ENCODE measurements at places on chromosomes 13 and 19. TPM values are rescaled to one million over a fixed set of nuclear protein-coding genes. Genes with fewer than 3 reads are reported as not detected.

DNA sequence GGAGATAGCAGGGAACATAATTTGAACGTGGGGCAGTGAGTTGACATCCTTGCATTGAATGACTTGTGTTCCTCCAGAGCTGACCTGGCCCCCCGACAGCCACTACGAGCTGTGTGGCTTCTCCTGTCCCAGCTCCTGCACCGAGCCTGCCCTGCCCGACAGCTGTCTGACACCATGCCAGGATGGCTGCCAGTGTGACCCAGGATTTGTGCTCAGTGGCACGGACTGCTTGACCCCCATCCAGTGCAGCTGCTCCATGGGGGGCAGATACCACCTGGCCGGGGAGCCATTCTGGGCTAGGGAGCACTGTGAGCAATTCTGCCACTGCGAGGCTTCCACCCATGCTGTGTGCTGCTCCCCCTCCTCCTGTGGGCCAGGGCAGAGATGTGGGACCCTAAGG, 29.2 kb upstream of the FXYD3 start:
- no peak for DNase-seq

- no peak for DNase-seq
These were observed 10.9 kb downstream of the EXOC3L2 start for GRCh38 chr19:45234089-45234869.

DNA sequence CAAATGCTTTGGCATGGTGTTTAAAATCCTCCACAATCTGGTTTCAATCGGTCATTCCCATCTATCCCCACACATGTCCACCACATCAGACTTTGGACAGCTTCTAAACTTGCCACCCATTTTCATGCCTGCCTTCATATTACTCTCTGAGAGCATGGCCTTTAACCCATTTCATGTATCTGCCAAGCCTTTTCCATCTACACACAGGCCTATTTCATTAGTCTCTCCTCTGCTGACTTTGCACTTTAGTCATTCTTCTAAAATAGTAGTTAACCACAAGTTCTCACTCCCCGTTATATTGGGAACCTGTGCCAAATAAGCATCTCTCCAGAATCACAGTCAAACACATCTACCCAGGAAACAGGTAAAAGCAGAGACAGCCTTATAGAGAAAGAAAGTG, 142.2 kb downstream of the MZT1 start:
- no peak for DNase-seq

- DNase-seq, result no peak
These were observed 539 bp downstream of the DAPK3 start for GRCh38 chr19:3970313-3970807.

- no peak for DNase-seq
These were observed 45.8 kb downstream of the VWA8 start for GRCh38 chr13:41915081-41915480.

DNA sequence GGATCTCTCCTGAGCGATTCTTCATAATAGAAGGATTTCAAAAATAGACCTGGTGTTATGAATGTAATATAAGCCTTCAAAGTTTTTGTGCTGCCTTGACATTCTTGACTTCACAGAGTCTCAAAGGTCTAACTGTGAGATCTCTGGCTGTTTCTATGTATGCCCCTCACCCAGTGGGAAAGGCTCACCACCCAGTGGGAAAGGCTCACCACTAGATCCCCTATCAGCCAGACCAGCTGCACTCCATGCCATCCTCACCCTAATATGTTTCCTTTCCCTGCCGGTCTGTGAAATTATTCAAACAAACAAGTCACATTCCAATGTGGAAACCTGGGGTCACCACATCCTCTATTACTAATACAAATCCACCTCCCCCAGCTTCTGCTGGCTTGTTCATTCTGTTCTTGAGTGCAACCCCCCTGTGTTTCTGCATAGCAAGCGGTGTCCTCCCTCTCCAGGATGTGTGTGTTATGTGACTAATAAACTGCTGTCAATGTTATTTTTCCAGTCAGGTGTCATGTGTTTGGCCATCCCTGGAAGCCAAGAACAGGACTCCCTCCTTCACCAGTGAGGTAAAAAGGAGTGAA, 13.8 kb upstream of the SLITRK1 start:
- DNase-seq, result peak; percentile 99

DNA sequence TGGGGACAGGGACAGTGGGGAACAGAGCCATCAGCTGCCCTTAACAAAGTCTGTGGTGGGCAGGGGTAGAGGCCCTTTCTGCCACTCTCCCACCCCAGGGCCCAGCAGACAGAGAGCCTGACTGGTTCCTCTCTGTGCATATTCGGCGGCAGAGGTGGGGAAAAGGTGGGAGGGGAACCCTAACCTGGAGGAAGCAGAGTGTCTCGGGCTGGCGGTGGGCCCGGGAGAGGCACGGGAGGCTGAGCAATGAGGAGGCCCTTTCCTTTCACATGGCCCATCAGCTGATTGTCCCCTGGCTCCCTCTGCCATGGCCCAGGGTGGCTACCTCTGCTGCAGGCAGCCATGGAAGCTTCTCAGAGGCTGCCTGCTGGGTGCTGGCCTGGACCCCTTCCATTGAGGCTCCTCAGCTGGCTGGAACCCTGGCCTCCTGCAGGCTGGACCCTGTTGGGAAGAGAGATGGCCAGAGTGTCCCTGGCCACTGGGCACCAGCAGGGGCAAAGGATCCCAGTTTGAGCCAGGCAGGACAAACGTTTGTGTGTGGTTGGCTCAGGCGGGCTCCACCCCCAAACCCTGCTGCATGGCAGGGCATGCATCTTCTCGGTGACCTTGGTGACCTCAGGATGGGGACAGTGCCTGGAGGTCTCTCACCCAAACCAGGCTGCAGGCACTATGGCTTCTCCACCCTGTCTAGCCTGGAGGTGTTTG, 202.8 kb upstream of the ZNF536 start:
- no peak for DNase-seq

DNA sequence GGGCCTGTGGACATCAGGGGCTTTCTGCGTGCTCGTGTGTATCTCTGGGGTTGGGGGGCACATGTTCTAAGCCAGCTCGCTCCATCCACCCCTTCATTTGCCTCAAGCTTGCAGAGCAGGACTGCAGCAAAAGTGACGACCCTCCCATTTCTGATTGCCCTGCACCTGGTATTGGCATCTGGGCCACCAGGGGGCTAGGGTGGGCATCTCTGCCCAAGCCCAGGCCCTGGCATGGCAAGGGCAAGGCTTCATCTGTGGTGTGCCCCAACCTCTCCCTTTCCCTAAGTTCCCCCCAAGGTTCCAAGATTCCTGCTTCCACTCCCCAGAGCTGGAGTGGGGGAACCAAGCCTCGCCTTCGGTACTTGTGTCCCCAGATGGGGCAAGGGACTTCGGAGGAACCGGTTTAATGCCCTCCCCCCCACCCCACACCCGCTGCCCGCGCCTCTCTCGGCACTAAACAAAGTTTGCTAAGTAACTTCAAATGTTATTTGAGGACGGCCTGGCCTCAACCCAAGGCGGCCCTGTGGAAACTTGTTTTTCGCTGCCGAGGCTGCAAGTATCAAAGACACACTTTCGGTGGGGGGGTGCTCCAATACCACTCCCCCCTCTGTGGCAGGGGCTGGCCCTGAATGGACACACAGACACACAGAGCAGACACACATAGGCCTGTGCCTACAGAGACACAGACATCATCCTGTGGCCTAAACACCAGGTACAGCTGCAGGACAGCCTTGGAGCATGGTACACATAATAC, 12.2 kb downstream of the NFIX start:
- no peak for DNase-seq

- DNase-seq, result no peak
These were observed 6.6 kb upstream of the GIPC1 start for GRCh38 chr19:14502334-14503092.

DNA sequence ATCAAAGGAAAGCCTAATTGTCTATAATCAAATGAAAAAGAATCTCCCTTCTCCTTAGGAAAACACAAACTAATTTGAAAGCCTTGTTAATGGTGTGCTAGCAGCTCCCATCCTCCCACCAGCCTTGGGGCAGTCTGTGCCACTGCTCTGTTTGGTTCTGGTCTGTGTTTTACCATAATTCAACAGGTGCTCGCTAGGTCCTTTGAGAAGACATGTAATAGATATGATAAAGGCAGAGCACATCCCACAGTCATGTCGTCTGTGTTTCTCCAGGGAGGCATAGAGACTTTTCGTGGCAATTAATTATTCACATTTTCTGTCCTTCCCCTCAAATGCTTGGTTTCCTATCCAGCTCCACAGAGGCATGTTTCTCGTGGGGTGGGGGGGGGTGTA, 23.8 kb downstream of the FAM124A start:
- DNase-seq, result no peak

GRCh38 chr19:13001502-13002165, 6.4 kb downstream of the NFIX start:
- no peak for DNase-seq

- no peak for DNase-seq
These were observed 3.3 kb downstream of the LYL1 start for GRCh38 chr19:13099073-13099999.

GRCh38 chr13:97600458-97601075, 166.6 kb downstream of the RAP2A start:
- DNase-seq, result peak; percentile 39

- no peak for DNase-seq
These were observed 7.9 kb upstream of the MAB21L1 start for GRCh38 chr13:35484384-35484783.

DNA sequence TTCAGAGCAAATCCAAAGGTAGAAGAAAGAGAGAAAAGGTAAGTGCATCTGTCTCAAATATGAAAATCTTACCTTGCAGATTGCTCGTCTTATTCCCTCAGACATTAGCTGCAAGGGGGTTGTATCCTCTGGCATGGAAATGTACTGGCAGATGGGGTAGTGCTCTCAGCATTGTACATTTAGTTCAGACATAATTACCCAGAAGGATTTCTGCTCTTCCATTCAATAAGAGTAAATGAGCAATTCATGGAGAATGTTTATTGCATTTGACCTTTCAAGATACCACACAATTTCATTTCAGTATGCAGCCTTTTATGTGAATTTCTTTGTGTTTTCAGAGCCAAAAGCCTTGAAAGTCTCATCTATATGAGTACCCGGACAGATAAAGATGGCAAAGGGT, 63.8 kb downstream of the SCEL start:
- DNase-seq, result no peak

- DNase-seq, result peak; percentile 14
These were observed 1.1 kb upstream of the MED26 start for GRCh38 chr19:16628984-16629691.

- no peak for DNase-seq
These were observed 2.6 kb downstream of the B3GNT8 start for GRCh38 chr19:41424335-41425173.

DNA sequence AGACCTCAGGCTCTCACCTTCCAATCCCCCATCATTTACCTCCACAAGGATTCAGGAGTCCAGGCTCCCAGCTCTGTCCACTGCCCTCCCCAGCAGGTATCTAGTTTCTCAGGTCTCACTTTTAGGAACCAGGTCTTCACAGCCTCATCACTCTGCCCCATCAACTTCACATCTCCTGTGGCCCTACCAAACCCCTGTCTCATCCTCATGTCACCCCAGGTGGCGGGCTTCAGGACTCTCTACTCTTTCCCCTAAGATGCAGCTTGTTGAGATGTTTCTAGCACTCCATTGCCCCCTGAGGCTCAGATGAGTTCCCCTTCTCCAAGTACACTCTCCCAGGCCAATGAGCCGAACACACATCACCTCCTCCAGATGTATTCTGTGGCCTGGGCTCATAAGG, 1.5 kb downstream of the PPFIA3 start:
- DNase-seq, result no peak

GRCh38 chr13:98523455-98524102, 53.3 kb downstream of the STK24 start:
- DNase-seq, result no peak

GRCh38 chr13:24269821-24270220, 39.6 kb upstream of the C1QTNF9 start:
- DNase-seq, result no peak

- DNase-seq, result peak; percentile 15
These were observed 36.3 kb downstream of the ELF1 start for GRCh38 chr13:40982772-40983171.

DNA sequence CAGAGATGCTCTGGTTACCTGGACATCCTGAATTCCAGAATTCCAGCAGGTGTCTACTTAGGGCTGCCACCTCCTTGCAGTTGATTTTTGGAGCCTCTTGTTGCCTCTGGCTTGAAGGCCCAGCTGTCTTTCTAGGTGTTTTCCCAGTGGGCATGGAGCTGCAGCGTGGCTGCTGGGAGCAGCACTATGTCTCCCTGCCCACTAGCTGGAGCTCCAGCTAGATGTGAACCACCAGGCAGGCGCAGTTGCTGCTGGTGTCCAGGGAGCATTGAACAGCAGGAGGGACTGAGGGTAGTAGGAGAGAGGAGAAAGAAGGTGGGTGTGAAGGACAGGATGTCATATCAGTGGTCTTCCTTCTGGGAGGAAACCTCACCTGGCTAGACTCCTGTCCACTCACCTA, 9.9 kb upstream of the SELENOW start:
- DNase-seq, result no peak

DNA sequence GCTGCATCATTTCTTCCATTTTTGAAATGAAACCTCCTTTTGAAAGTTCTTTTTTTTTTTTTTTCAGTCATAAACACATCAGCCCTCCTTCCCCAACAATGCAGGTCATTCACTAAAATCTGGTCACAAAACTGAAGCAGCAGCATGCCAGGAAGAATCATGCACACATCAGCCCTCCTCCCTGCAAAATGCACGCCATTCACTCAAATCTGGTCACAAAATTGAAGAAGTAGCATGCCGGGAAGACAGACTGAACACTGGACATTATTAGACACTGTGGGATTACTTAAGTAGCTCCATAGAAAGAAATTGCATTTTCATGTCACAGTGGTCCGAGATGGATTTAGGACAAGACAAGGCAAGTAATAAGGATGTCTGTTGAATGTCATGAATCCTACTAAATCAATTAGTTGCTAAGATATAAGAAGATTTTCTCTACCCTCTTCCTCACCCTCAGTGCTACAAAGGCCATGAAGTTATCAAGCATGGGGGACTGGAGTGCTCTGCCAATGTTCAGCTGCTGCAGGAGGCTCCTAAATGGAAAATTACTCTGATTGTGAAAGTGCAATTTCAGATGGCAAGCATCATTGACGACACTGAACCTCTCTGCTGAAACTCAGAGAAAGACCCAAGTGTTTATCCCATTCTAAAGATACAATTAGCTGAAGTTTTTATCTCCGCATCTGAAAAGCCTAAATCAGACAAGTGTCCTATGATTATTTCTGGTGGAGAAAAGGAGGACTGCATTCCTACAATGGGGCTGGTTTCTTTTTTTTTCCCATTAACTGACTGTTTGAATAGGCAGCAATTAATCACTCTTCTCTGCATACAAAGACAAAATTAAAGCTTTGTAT, 913.2 kb downstream of the DIAPH3 start:
- DNase-seq, result no peak

DNA sequence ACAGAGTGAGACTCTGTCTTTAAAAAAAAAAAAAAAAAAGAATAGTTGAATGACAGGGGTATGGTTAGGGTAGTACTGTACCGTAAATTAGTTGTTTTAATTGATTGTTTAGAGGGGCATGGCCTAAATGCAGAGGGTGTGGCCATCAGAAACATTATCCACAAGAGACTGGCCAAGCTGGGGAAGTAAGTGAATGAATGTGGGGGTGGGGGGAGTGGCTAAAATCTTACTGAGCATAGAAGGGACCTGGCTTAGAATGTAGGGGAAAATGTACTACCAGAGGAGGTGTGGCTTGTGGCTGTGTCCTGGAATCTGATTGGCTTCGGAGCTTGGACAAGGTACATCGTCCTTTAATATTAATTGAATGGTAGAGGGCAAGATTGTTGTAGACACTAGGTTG, 3.8 kb downstream of the BCL2L12 start:
- no peak for DNase-seq

The ZNF296 gene
- not detected for total RNA-seq

The SMIM24 gene
- total RNA-seq, result not detected

The LRG1 gene
- total RNA-seq, result not detected

The EDDM13 gene
- not detected for total RNA-seq
